ENCODE measurements at places on chromosomes 1 and 21. TPM values are rescaled to one million over a fixed set of nuclear protein-coding genes. Genes with fewer than 3 reads are reported as not detected.

PIGR gene
- 0.53 TPM for total RNA-seq

UTS2 gene
- total RNA-seq, result not detected

HAPLN2 gene
- 1.4 TPM for total RNA-seq

C1orf141 gene
- not detected for total RNA-seq

ZYG11A gene
- not detected for total RNA-seq

GPR3 gene
- 2.0 TPM for total RNA-seq

DNAJC28 gene
- total RNA-seq, result 1.5 TPM

AMY1C gene
- not detected for total RNA-seq

TMIGD3 gene
- total RNA-seq, result 2.4 TPM

TOMM20 gene
- total RNA-seq, result 25.3 TPM

KAZN gene
- total RNA-seq, result 58.5 TPM

LRRC39 gene
- total RNA-seq, result not detected

TMEM79 gene
- total RNA-seq, result not detected

CFHR4 gene
- not detected for total RNA-seq

CAPN8 gene
- total RNA-seq, result not detected

CNKSR1 gene
- not detected for total RNA-seq

MLLT11 gene
- total RNA-seq, result 3.6 TPM

MANEAL gene
- 0.43 TPM for total RNA-seq

S100A9 gene
- total RNA-seq, result 764 TPM

SRP9 gene
- 49.4 TPM for total RNA-seq

OR2W3 gene
- not detected for total RNA-seq
